ENCODE measurements at places on chromosomes 4 and X.

- DNase-seq = no peak
Measured at GRCh38 chrX:18886005-18886343, 97.9 kb downstream of the PHKA2 start.

GRCh38 chr4:5500165-5500564 is 208.2 kb downstream of the EVC2 start:
- no peak for DNase-seq

DNA sequence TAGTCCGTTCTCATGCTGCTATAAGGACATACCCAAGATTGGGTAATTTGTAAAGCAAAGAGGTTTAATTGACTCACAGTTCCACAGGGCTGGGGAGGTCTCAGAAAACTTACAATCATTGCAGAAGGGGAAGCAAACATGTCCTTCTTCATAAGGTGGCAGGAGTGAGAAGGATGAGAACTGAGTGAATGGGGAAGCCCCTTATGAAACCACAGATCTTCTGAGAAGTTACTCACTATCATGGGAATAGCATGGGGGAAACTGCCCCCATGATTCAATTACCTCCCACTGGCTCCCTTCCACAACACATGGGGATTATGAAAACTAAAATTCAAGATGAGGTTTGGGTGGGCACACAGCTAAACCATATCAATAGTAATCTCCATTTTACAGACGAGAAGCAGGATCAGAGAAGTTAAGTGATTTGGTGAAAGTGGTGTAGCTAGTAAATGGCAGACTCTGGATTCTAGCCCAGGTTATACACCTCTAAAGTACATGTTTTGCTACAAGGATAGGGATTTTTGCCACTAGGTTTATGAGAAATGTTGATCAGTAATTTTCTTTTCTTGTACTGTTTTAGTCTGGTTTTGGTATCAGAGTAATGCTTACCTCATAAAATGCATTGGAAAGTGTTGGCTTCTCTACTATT is 47.3 kb upstream of the C1GALT1C1 start:
- no peak for DNase-seq

GRCh38 chr4:83618431-83618830 is 82.5 kb downstream of the GPAT3 start:
- no peak for DNase-seq

DNA sequence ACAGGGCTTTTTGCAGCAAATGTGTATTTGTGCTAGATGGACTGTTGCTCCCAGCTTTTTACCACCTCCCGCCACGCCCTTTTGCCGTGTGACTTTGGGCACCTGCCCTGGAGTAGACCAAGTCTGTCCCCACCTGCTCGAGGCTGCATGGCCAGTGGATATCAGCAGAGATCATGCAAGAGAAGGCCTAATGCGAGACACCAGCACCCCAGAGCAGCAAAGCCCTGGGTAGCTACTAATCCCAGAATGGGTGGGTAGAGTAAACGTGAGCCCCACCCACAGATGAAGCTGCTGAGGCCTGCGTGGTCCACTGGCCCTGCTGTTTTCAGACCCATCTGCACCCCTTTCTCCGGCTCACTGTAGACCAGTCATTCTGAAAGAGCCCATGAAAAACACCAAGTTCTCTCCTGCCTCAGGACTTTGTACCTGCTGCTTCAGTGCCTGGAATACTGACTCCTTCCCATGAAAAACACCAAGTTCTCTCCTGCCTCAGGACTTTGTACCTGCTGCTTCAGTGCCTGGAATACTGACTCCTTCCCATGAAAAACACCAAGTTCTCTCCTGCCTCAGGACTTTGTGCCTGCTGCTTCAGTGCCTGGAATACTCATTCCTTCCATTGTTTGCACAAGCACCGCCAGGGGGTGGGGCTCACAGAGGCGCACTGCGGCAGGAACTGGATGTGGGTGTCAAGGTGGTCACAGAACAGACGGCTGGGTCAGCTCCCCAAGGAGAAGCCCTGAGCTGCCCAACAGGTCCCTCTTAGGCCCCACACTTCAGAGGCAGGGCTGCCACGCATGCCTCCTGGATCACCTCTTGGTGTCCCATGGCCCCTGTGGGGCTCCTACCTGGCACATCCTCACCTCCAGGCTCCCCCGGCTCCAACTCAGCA is 5.1 kb upstream of the TNIP2 start:
- DNase-seq = no peak

DNA sequence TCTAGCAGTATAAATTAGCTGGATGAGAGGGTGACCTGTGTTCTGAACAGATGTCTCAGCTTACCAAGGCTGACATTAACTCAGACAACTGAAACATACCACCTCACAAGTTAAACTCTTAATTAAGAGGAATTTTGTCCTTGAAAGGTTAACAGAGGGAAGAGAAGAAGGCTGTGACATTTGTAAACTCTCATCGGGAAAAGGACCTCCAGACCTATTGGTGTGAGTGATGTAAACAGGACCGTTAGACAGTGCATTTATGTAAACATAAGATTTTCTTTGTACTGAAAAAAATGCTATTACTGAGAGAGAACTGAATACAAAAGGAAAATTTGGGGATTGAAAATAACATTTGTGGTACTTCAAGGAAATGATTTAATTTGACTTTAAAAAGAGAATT is 308.4 kb upstream of the DIAPH2 start:
- DNase-seq = no peak

- no peak for DNase-seq
Measured at GRCh38 chrX:139002319-139002718, 290.8 kb upstream of the FGF13 start.

DNA sequence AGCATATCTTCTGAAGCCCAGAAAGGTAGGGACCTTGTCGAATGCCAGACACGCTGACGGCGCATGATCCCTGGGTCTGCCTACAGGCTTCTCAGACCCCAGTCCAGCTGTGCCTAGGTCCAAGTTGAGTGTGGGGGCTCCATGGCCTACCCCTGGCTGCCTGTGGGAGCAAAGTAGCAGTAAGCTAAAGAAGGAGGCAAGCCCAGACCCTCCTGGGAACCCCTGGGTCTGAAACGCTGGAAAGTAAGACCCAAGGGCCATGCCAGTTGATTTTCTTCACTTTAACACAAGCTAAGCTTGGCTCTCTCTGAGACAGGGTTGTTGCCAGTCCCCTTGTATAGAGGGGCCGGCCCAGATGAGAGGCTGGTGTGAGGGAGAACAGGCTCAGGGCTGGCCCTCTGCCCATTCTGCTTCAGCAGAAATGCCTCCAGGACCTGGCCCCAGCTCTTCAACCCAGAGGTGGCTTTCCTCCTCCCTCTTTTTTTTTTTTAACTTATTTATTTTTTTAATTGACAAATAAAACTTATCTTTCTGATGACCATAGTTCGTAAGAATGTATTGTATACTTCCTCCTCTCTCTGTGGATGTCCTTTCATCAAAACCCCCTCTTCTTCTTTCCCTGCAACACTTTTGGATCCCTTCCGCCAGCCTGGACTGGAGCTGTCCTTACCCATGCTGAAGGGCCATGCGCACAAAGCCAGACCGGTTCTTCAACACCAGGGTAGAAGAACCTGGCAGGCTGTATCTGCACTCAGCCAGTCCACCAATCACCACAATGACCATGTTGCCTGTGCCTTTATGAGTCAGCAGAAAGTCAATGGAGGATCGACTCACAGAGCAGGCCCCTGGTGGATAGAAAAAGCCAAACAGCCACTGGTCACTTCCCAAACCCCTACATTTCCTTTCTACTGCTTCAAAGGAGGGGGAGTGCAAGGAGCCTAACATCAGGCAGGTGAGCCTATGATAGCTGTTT is 7.1 kb downstream of the AWAT2 start:
- DNase-seq = no peak

GRCh38 chr4:25608644-25609043 is 47.0 kb upstream of the SLC34A2 start:
- no peak for DNase-seq

GRCh38 chr4:110122201-110122600 is 76.2 kb downstream of the ELOVL6 start:
- DNase-seq = no peak

GRCh38 chr4:25157081-25157480 is 3.2 kb downstream of the SEPSECS start:
- no peak for DNase-seq
